ENCODE measurements at places on chromosomes 13 and 19. TPM values are rescaled to one million over a fixed set of nuclear protein-coding genes. Genes with fewer than 3 reads are reported as not detected.

The RFPL4AL1 gene
- not detected for total RNA-seq

DNA sequence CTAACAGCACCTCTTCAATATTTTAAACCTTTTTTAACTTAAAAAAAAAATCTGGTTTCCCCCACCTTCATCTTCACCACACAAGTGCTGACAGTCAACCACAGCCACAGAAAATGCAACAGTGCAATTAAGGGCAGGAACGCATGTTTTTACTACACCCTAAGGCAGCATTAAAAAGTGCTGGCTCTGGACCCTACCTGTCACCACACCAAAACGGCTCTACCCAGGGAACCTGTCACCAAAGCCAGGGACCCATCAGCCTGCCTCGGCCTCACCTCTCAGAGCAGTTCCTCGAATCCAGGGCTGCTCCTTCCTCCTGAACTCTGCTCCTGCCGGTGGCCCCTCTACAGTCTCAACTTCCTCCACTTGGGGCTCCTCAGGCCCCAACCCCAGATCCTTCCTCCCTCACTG lies 22.5 kb upstream of the SLC35E1 start:
- no peak for DNase-seq

The PSG3 gene
- not detected for total RNA-seq

The ZBTB32 gene
- total RNA-seq: not detected

DNA sequence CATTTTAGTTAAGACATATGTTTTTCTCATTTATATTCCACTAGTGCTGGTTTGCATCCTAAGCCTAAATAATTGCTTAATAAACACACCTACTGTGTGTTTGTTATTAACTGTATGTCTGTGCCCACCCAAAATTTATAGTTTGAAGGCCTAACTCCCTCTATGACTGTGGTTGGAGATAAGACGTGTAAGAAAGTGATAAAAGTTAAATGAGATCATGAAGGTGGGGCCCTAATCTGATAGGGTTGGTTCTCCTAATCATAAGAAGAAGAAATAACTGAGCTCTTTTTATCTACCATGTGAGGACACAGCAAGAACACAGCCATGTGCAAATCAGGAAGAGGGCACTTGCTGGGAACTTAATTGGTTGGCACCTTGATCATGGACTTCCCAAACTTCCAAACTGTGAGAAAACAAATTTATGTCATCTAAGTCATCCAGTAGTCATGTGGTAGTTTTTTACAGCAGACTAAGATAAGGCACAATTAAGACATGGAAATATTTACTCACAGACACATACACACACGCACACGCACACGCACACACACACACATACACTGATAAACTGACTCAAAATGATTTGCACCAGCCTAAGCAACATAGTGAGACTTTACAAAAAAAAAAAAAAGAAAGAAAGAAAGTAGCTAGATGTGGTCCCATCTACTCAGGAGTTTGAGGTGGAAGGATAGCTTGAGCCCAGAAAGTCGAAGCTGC lies 662.1 kb downstream of the PCDH9 start:
- DNase-seq: no peak

The ZNF610 gene
- 7.5 TPM for total RNA-seq

The CGB8 gene
- not detected for total RNA-seq

GRCh38 chr13:20461860-20462532 lies 63.7 kb downstream of the CRYL1 start:
- no peak for DNase-seq

DNA sequence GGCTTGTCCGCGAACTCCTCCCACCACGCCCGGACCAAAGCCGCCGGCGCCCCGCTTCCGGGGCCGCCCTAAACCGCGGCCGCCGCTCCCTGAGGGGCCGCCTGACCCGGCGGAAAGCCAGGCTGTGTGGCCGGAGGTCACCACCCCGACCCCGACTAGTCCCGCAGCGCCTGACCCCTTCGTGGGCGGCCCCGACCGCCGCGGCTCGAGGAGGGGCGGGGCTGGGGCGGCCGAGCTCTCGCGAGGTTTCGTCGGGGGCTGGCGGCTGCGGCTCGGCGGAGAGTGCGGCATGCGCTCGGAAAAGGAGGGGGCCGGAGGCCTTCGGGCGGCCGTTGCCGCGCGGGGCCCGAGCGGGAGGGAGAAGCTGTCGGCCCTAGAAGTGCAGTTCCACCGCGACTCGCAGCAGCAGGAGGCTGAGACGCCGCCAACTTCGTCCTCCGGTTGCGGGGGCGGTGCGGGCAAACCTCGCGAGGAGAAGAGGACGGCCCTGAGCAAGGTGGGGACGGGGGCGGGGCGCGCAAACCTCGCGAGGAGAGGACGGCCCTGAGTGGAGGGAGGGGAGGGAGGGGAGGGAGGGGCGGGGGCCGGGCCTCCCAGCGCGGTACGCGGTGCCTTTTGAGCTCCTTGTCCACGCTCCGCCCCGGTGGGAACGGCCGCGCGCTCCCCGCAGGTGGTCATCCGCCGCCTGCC lies at the start of gene UPF3A:
UPF3A (plus strand) TSS at position 251 of the 690 bp plus-strand sequence; CDS start at position 290, 39 bp downstream.
- DNase-seq: peak; percentile 90

The CEACAM8 gene
- not detected for total RNA-seq

DNA sequence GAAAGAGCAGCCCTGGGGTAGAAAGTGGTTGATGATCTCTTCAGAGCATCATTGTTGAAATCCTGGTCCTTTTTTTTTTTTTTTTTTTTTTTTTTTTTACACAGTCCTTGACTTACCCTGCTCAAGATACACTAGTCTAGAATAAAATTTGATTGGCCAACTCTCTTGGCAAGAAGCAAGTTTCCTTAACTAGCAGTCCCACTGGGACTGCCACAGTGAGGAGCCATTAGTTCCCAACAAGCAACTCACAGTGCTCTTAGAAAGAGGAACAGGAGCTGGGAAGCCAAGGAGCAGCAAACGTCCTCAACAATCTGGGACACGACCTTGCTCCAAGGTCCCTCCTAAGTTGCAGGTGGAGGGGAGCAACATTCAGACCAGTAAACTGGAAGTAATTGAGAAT lies 47.9 kb upstream of the INTS6 start:
- no peak for DNase-seq

DNA sequence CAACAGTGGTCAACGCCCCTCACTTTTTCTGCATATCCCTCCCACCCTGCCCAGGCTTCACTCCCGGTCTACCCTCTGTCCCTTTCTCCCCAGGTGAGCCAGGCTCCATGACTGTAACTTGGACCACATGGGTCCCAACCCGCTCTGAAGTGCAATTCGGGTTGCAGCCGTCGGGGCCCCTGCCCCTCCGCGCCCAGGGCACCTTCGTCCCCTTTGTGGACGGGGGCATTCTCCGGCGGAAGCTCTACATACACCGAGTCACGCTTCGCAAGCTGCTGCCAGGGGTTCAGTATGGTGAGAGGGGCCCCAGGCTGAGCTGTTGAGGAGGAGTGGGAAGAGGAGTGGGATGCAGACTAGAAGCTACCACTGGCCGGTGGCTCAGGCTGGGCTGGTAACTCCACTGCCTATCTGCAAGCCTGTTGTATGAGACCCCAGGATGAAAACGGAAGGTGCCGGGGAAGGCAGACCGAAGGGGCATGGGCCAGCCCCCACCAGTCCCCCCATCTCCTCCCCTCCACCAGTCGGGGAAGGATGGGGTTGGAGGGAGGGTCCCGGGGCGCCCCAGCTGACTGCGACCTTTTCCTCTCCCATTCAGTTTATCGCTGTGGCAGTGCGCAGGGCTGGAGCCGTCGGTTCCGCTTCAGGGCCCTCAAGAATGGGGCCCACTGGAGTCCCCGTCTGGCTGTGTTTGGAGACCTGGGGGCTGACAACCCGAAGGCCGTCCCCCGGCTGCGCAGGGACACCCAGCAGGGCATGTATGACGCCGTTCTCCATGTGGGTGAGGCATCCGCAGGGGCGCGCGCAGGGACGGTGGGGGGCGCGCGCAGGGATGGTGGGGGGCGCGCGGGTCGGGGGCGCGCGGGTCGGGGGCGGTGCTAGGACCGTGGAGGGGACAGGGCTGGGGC lies 14.4 kb downstream of the ACP7 start:
- DNase-seq: no peak

GRCh38 chr13:109868578-109869311 lies 82.4 kb upstream of the IRS2 start:
- DNase-seq: no peak

The COX7A1 gene
- 5.2 TPM for total RNA-seq
